ENCODE measurements at places on chromosomes 11 and 22.
A peak's percentile ranks its signal among the peaks of the same experiment; 100 is the strongest.

- DNase-seq = no peak
Measured at GRCh38 chr22:23036684-23037428, 33.5 kb upstream of the GNAZ start.

- DNase-seq = no peak
Measured at GRCh38 chr11:105024394-105024793, 1.4 kb upstream of the CASP5 start.

- DNase-seq = no peak
Measured at GRCh38 chr22:29335656-29336055, 20.2 kb upstream of the RASL10A start.

DNA sequence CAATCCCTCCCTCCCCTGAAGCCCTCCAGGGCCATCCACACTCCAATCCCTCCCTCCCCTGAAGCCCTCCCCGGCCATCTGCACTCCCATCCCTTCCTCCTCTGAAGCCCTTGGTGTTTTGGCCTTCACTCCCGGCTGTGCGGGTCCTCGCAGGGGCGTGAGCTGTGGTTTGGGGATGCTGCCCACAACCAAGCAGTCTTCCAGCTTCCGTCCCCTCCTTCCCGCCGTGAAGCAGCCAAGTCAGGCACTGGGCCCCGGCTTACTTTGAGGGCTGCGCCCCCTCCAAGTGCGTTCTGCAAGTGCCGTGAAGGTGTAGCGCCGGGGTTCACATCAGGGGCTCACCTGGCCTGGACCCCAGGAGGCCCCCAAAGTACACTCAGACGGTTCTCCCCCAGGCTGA is 335.9 kb downstream of the BRD1 start:
- no peak for DNase-seq

DNA sequence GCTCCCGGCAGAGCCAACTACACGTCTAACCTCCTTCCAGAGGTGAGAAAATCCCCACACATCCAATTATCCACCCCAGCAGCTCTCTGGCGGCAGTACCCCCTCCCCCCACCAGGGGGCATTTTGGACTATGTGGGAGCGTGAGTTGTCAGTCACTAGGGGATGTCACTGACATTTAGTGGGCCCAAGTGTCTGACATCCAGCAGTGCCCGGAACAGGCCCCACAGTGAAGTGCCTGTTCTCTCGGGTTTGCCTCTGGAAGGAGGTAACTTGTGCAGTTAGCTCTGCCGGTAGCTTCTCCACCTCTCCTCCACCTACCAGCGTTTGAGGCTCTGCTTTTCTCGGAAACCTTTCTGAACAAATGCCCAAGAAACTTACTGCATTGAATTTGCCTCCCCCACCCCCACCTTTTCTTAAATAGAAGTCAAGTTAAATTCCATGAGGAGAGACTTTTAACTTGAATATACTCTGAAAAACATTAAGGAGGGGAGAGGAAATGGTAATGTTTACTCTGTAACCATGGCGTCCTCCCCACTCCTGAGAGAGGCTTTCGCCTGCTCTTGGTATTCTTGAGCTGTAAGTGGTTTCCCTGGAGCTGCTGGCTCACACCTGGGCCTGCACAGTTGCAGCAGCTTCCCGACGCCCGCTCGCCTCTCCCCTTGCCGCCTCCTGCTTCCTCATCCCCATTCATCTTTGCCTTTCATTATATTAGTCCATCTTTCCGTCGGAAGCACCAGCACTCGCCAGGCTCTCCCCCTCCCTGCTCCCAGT is 112.8 kb downstream of the WNT7B start:
- DNase-seq = peak; percentile 87

DNA sequence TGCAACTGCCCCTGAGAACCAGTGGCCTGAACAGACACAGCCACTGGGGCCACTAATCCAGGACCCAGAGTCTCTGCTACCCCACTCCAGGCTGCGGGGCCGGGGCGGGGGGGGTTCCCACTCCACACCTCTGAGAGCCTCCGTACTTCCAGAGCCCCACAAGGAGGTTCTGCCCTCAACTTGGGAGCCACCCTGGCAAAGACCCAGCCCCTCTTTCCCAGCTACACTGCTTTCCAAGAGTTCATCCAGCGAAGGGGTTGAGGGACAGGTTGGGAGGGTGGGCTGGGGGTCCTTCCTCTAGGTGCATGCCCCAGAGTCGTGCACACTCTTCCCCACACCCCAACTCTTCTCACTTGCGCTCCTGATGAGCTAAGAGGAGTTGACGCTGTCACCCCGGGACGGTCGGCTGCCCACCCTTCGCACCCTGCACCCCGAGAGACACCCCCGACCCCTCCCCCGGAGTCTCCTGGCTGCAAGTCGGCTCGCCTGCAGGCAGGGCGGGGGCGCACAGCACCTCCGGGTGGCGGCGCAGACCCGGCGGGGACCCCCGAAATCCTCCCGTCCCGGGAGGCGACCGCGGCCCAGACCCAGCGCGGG is 531 bp downstream of the RAB3IL1 start:
- peak; percentile 8 for DNase-seq

GRCh38 chr11:17673951-17674350 is 45.4 kb upstream of the MYOD1 start:
- DNase-seq = no peak

- DNase-seq = peak; percentile 55
Measured at GRCh38 chr11:65492637-65493366, 6.0 kb upstream of the MALAT1 start.

DNA sequence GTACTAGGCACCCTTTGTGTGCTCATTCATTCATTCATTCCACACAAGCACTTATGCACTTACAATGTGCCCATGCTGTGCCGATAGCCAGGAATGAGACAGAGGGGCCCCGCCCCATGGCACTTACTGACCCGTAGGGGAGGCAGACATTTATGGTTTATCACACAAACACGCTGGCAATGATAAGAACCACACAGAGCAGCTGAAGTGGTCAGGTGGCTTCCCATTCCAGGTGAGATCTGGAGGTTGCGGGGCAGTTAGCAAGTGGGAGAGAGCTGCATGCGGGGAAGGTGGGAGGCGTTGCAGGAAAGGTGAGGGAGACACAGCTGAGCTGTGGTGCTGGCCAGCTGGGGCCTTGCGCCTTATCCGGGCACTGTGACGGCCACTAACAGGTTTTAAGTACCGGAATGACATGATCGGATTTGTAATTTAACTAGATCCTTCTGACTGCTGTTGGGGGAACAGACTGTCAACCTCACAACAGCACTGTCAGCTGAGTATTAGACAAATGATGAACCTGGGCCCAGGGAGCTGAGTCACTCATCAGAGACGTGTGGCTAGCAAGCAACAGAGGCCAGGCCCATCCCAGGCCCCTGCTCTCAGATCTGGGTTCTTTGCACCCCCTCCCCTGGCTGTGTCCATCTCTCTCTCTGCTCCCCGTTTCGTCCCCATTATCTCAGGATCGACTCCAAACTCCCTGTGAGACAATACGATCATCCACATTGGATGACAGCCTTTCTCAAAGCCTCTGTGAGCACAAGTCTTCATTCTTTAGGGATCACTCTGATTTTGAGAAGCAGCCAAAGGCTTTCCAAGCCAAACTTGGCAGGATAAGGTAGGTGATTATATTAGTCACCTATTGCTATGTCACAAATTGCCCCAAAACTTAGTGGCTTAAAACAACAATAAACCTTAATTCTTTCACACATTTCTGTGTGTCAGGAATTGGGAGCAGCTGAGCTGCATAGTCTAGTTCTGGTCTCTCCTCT is 28.4 kb downstream of the RASD2 start:
- DNase-seq = no peak

Data from stimulated activated CD4-positive, alpha-beta T cell treated with anti-CD3 and anti-CD28 coated beads, Interleukin-15, amount 100 ng/mL, for 24 hours (primary cell).